ENCODE measurements at places on chromosomes 5 and 9.

DNA sequence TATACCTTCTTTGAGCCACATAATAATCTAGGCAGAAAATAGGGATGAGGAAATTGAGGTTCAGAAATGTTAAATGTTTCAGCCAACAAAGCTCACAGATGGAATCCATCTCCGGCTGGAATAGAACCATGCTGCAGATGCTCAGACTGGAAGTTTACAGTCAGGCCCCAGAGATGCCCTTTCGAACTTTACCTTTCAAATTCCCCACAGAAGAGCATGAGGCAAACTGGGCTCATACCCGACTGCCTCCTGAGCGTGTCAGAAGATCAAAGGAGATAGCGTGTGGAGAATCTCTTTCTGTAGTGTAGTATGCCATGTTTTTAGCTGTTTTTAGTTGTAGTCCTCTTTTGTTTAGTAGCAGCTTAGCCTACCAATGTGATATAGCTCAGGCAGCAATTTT, 72.0 kb upstream of the DAP start:
- DNase-seq, result no peak

- no peak for DNase-seq
Measured at GRCh38 chr5:98637557-98637956, 135.9 kb upstream of the RGMB start.

DNA sequence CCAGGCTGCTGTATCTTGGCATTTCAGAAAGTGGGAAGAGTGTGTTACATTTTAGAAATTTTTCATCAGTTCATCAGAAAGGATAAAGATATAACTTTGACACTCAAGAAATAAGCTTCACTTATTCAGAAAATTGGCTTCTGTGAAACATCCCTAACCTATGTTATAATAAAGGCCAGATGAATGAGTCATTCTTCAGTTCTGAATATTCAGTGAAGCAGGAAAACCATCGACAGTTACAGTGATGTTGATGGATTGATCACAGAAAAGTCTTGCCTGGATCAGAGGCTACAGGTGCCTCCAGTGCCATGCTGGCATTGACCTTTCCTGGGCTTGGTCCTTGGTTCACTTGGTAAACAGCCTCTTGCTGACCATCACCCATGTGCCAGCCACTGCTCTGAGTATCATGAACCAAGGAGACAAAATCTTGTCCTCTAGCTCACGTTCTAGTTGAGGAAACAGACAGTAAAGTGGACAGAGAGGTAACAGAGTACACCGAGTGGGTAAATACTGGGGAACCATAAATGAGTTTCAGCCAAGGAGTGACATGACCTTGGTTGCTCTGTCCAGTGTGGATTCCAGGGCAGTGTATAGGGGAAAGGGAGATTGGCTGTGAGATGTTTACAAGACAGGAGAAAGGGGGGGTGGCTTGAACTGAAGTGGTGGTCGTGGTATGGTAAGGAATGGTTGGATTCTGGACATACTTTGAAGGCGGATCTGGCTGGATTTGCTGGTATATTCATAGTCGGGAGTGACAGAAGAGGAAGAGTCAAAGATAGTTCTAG, 98.6 kb downstream of the AMBP start:
- DNase-seq, result no peak

DNA sequence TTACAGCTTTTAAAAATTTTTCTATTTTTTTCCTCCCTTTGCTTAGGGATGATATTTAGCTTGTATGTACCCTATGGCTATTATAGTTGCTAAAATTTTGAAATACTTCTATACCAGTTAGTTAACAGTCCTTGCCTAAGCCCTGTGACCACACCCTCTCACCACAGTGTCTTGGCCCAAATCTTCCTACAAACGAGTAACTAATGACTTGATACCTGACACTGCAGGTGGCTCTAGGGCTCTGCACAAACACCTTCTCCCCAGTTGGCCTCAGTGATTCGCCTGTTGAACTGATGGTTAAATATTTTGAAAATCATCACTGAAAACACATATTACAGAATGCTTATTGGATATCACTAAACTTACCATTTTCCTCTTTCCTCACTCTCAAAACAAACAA, 449.6 kb upstream of the CHD1 start:
- no peak for DNase-seq

- DNase-seq, result no peak
Measured at GRCh38 chr9:117678871-117679270, 25.3 kb upstream of the TLR4 start.

DNA sequence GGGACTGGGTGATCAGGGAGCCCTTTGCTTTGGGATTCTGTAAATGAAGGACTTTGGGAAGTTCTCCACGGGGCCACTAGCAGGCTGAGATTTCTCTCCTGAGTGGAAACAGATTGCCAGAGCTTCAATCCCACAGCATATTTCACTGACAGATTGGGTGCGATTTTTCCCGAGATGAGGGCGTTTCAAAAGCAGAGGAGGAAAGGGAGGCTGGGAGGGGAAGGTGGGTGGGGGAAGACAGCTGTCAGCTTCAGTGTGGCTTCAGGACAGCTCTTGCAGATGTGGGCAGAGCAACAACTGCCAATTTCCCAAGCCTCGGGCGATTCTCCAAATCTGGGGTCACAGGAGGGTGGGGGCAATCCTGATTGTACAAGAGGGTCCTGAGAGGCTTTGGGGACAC, 258.5 kb upstream of the ADRA1B start:
- DNase-seq, result no peak

GRCh38 chr9:87567571-87567970, 69.9 kb downstream of the DAPK1 start:
- DNase-seq, result no peak

GRCh38 chr5:43570450-43571158, 13.7 kb upstream of the PAIP1 start:
- DNase-seq, result no peak

- no peak for DNase-seq
Measured at GRCh38 chr9:21326526-21327139, 8.6 kb downstream of the KLHL9 start.

Measured in heart right ventricle (tissue), 16 donors.